ENCODE measurements at places on chromosomes 7 and 10. TPM values are rescaled to one million over a fixed set of nuclear protein-coding genes. Genes with fewer than 3 reads are reported as not detected.
A peak's percentile ranks its signal among the peaks of the same experiment; 100 is the strongest.

Gene LDB3
- total RNA-seq: 13.0 TPM

Gene EIF4EBP2
- total RNA-seq: 40.1 TPM

Gene HYAL4
- not detected for total RNA-seq

Gene SYT15B
- total RNA-seq: 4.6 TPM

Gene LRRC18
- not detected for total RNA-seq

Gene ABCC2
- total RNA-seq: 0.14 TPM

Gene ARHGAP21
- 44.3 TPM for total RNA-seq

Gene NKX1-2
- 0.85 TPM for total RNA-seq

Gene CDK1
- 5.3 TPM for total RNA-seq

Gene FBXW4
- 92.2 TPM for total RNA-seq

Gene STEAP1
- 230 TPM for total RNA-seq

Gene RHOBTB1
- 4.9 TPM for total RNA-seq

- H3K4me3 ChIP-seq: no peak overlapping the region
- peak; percentile 21 for DNase-seq
- H3K27me3 ChIP-seq: peaks cover 3% of the 10 kb centered on the region
- H3K4me1 ChIP-seq: no peaks in the 10 kb centered on the region
These were observed 118.8 kb upstream of the SFMBT2 start for GRCh38 chr10:7529638-7530037.

DNA sequence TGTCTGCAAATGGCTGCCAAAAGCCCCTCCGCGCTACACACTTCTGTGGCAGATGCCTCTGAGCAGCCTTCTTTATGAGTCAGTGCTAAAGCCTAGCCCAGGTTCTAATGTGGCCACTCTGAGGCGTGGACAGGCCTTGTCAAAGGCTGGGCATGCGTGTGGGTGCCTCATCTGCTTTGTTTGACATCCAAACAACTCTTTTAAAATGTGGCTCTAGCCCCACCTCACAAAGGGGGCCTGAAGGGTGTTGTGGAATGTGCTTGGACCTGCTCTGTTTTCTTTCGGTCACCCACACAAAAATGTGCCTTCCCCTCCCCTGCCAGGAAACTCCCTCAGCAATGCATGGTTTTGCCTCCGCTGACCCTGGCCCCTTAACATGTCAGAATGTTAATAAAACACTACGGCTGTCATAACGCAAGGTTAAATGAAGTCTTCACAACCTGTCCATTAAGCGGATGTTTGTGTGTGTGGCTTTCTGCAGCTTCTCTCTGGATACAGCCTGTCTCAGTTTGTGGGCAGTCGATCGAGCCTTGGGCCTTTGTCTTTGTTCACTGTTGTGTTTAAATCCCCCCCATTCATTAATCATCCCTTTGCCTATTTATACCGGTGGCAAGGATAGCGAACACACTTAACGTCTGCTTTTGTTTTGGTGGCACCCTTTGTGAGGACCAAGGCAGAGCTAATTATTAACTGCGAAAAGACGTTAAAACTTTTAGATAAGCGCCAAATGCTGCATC, 718.9 kb downstream of the LRMDA start:
- peak; percentile 36 for DNase-seq
- H3K27ac ChIP-seq: peak overlapping the region; percentile 8

DNA sequence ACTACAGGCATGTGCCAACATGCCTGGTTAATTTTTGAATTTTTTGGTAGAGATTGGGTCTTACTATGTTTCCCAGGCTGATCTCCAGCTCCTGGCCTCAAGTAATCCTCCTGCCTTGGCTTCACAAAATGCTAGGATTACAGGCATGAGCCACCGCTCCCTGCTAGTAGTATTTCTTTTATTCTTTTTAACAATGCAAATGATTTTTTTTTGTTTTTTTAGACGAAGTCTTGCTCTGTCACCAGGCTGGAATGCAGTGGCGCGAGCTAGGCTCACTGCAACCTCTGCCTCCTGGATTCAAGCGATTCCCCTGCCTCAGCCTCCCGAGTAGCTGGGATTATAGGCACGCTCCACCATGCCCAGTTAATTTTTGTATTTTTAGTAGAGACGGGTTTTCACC, 58.1 kb downstream of the SVIL start:
- H3K27me3 ChIP-seq: no peaks in the 10 kb centered on the region
- no peak overlapping the region for H3K27ac ChIP-seq
- no peak for DNase-seq
- H3K4me1 ChIP-seq: no peaks in the 10 kb centered on the region

DNA sequence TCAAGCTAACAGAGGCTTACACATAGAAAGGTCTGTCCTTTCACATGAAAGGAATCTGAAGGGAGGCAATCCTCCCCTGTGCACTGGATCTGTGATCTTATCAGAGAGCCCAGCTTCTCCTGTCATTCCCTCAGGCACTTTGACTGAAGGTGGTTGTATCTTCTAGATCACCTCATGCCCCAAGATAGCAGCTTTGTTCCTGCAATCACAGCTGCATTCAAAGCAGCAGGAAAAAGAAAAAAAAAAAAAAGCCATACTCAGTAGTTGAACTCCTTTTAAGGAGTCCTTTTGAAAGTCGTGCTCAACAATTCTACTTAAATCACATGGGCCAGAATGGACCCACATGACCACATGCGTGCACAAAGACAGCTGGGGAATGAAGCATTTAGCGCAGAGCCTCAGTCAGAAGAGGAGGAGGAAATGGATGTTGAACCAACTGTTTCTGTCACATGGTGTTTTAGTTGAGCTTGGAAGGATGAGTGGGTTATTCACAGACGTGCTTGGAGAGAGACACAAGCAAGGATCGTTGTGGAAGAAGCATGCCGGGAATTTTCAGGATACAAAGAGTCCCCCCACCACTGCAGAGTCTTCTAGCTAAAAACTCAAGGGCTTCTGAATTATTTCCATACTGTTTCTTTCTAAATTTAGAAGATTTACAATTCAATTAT, 13.0 kb upstream of the PFKP start:
- H3K36me3 ChIP-seq: no peaks in the 10 kb centered on the region
- no peak overlapping the region for H3K4me3 ChIP-seq
- H3K27me3 ChIP-seq: no peaks in the 10 kb centered on the region
- peak overlapping the region; percentile 41 for H3K27ac ChIP-seq
- H3K4me1 ChIP-seq: no peaks in the 10 kb centered on the region

GRCh38 chr10:17220652-17221100, 7.4 kb upstream of the VIM start:
- no peaks in the 10 kb centered on the region for H3K4me1 ChIP-seq
- no peak overlapping the region for H3K27ac ChIP-seq
- H3K27me3 ChIP-seq: no peaks in the 10 kb centered on the region
- no peak overlapping the region for H3K4me3 ChIP-seq

GRCh38 chr10:30155401-30155800, 96.0 kb upstream of the JCAD start:
- no peaks in the 10 kb centered on the region for H3K36me3 ChIP-seq
- no peaks in the 10 kb centered on the region for H3K4me1 ChIP-seq
- DNase-seq: no peak
- no peak overlapping the region for H3K4me3 ChIP-seq
- no peak overlapping the region for H3K27ac ChIP-seq

- H3K4me3 ChIP-seq: no peak overlapping the region
- H3K4me1 ChIP-seq: no peaks in the 10 kb centered on the region
- DNase-seq: no peak
- no peak overlapping the region for H3K27ac ChIP-seq
- H3K36me3 ChIP-seq: no peaks in the 10 kb centered on the region
These were observed 304.4 kb upstream of the NRP1 start for GRCh38 chr10:33638891-33639290.

GRCh38 chr10:75859141-75859540, 427.7 kb downstream of the LRMDA start:
- H3K4me3 ChIP-seq: no peak overlapping the region
- no peaks in the 10 kb centered on the region for H3K36me3 ChIP-seq
- no peaks in the 10 kb centered on the region for H3K27me3 ChIP-seq

GRCh38 chr10:12419262-12419847, 70.0 kb downstream of the CAMK1D start:
- no peaks in the 10 kb centered on the region for H3K27me3 ChIP-seq
- H3K27ac ChIP-seq: no peak overlapping the region
- DNase-seq: no peak
- H3K36me3 ChIP-seq: no peaks in the 10 kb centered on the region
- no peaks in the 10 kb centered on the region for H3K4me1 ChIP-seq

- H3K27ac ChIP-seq: no peak overlapping the region
- DNase-seq: no peak
- H3K4me1 ChIP-seq: no peaks in the 10 kb centered on the region
- H3K4me3 ChIP-seq: no peak overlapping the region
- no peaks in the 10 kb centered on the region for H3K36me3 ChIP-seq
These were observed 57.1 kb upstream of the DYNC1I1 start for GRCh38 chr7:95715274-95715673.

DNA sequence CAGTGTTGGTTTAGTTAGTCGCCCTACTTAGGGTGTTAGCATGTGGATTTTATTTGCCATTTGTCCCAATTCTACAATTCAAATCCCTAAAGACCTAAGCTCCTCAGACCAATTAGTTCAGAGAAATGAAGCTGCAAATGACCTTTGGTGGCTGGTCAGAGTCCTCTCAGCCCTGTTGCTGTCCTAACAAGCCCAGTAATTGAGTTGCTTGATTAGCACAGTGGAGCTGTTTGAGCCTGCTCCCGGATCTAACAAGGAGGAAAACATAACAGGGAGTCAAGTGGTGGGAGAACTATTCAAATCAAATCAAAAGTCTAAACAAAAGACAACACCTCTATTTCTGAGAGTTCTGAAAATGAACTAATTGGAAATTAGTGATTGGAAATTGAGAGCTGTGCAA, 22.1 kb downstream of the ZDHHC6 start:
- no peak overlapping the region for H3K4me3 ChIP-seq
- H3K4me1 ChIP-seq: no peaks in the 10 kb centered on the region
- H3K27me3 ChIP-seq: no peaks in the 10 kb centered on the region
- H3K36me3 ChIP-seq: no peaks in the 10 kb centered on the region
- DNase-seq: no peak

DNA sequence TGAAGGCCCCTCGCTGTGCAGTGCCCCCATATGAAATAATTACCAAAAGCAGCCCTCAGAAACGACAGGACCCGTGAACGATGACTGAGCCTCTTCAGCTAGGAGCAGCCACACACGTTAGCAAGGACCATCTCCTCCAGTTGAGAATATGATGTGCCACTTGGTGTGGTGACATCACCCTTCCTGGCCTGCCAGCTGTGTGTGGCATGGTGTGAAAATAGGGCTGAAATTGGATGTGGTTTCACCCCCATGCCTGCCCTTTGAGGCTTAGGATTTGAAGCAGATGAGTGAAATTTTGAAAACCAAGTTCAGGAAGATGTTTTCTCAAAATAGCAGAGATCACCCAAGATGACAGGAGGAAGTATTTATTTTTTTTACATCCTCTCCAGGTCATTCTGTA, 49.1 kb upstream of the BTBD16 start:
- no peaks in the 10 kb centered on the region for H3K27me3 ChIP-seq
- no peak for DNase-seq
- H3K27ac ChIP-seq: no peak overlapping the region
- no peaks in the 10 kb centered on the region for H3K4me1 ChIP-seq
- no peak overlapping the region for H3K4me3 ChIP-seq

- no peaks in the 10 kb centered on the region for H3K27me3 ChIP-seq
- peaks cover 7% of the 10 kb centered on the region for H3K4me1 ChIP-seq
- H3K36me3 ChIP-seq: peaks cover 3% of the 10 kb centered on the region
- DNase-seq: no peak
These were observed 42.8 kb downstream of the WIPI2 start for GRCh38 chr7:5232874-5233273.

DNA sequence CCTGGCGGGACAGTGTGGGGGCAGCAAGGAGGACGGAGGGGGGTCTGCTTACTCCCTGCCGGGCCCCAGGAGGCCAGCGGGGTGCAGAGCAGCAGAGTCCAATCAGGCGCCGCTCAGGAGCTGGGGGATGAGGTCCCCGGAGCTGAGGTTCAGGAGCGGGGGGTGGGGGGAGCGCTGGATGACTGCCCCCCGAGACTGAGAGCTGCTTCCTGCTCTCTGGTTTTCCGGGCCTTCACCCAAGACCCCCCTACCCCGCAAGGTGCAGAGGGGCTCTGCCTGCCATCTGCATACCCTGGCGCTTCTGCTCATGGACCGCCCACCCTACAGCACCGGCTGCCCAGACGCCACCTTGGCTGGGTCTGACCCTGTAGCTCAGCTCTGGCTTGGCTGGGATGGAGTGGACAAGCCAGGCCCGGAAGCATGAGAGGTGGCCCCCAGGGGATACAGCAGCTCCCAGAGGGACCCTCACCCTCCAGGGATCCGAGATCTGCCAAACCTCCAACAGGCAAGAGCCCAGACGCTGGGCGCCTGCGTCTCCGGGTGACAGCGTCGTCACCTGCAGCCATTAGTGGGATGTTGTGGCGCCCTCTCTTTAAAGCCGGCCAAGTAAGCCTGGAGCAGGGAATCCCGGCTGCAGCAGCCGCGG, 930 bp downstream of the KNDC1 start:
- peaks cover 9% of the 10 kb centered on the region for H3K4me1 ChIP-seq
- H3K4me3 ChIP-seq: peak overlapping the region; percentile 42
- H3K27ac ChIP-seq: no peak overlapping the region
- H3K36me3 ChIP-seq: no peaks in the 10 kb centered on the region
- no peaks in the 10 kb centered on the region for H3K27me3 ChIP-seq

DNA sequence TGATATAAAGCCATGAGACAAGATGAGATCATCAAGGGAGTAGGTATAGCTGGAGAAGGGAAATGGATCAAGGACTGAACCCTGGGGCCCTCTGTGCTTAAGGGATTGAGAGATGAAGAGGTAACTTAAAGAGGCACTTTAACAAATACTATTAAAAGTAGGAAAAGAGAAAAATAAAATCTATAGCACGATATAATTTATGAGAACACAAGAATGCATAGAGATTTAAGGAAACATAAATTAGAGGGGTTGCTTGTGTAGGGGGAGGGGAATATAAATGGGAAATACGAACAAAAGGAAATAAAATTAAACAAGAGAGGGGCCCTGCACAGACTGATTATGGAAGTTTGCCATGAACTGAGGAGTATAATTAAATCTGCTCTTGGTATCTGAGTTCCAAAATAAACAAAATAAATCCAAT, 15.6 kb upstream of the LRRC17 start:
- no peaks in the 10 kb centered on the region for H3K36me3 ChIP-seq
- H3K4me1 ChIP-seq: no peaks in the 10 kb centered on the region
- no peaks in the 10 kb centered on the region for H3K27me3 ChIP-seq
- no peak for DNase-seq
- H3K4me3 ChIP-seq: no peak overlapping the region
- H3K27ac ChIP-seq: no peak overlapping the region
